Glutamatergic neuron (in vitro differentiated cells): ENCODE measurements at places on chromosomes 7 and 10.

GRCh38 chr7:41047789-41048191 lies 655.1 kb downstream of the INHBA start:
- DNase-seq: no peak

DNA sequence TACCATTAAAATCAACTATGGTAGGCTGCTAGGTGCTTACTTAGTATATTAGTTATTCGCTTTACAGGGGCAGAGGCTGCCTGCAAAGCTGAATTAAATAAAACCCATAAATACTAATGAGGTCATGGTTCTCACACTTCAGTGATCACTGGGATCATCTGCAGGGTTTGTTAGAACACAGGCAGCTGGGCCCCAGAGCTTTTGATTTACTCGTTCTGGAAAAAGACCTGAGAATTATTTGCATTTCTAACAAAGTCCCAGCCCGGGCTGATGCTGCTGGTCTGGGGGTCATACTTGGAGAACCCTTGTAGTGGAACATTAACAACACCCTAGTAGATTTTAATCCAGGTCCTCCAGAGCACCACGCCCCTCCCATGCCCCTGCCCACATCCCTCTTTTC lies 8.5 kb downstream of the UCN3 start:
- DNase-seq: no peak

GRCh38 chr10:73944356-73945100 lies 33.6 kb downstream of the PLAU start:
- no peak for DNase-seq

- DNase-seq: no peak
These were observed 159.7 kb downstream of the RTKN2 start for GRCh38 chr10:62108759-62109586.
